Aorta (tissue), 5 donors: ENCODE measurements at places on chromosomes 6 and 20. TPM values are rescaled to one million over a fixed set of nuclear protein-coding genes. Genes with fewer than 3 reads are reported as not detected.

Gene DLK2
- total RNA-seq: not detected

Gene SLC25A27
- 19.7 TPM for total RNA-seq

Gene SLC22A23
- 9.4 TPM for total RNA-seq

DNA sequence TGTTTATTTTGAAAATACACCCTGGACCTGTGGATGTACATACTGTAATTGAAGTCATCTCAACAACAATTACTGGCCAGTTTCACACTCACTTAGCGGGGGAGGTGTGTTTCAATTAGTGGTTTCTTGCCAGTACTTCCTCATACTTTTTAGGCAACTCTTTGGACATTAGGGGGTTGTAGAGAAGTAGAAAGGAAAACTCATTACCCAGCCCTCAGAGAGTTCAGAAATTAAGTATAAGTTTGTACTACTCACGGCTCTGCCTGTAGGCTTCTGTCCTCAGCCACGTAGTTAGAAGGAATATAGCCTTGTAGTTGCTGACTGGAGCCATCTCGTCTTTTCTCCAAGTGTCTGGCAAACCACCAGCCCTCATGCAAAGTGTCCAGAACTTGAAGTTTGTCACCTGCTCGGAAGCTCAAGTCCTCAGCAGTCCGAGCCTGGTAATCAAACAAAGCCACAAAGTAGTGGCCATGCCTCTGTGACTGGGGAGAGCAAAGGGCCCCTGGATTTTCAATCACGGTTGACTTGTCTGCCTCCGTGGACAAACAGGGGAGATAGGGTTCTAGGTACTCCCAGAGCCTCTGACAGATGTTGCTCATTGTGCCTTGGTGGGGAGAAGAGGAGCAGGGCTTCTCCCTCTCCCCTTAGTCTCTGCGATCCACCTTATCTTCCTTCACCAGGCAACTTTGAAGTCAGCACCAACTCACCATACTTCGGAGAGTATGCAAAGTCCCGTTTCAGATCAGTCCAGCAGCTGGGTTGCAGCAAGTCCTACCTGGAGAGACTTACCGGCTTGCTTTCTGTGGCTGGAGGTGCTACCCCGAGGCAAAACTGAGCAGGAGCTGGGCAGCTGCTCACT is 749 bp downstream of the FRK start:
- peak overlapping the region; percentile 95 for H3K27ac ChIP-seq
- H3K36me3 ChIP-seq: no peaks in the 10 kb centered on the region
- peak overlapping the region; percentile 98 for H3K4me3 ChIP-seq
- peaks cover 5% of the 10 kb centered on the region for H3K4me1 ChIP-seq
- DNase-seq: peak; percentile 32

- no peak overlapping the region for H3K4me3 ChIP-seq
- no peak overlapping the region for H3K27ac ChIP-seq
- DNase-seq: no peak
- no peaks in the 10 kb centered on the region for H3K4me1 ChIP-seq
These were observed 253.0 kb upstream of the TBX18 start for GRCh38 chr6:85017352-85017751.
